NCI-H2081 treated with DMSO at 0.1 percent for 48 hours (cell line): ENCODE measurements at places on chromosomes 16 and 17.

DNA sequence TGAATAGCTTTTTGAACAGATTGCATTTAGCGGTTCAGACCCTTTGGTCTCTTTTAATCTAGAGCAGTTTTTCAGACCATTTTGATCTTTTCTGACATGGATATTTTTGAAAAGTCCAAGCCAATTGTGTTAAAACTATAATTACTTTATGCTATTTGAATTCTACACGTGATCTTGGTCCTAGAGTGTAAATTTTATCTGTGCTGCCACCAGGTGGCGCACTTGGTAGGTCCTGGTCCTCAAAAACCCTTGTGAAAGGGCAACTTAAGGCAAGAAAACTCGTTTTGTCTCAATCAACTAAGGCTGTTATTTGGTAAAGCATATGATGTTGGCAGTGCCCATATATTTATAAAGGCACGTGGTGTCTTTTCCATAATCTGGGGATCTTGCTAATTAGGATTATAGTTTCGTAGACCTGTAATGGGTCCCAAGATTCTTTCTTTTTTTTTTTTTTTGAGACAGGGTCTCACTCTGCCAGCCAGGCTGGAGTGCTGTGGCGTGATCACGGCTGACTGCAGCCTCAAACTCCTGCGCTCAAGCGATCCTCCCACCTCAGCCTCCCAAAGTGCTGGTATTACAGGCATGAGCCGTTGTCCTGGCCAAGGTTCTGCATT is 43.9 kb upstream of the TEX2 start:
- peak; percentile 41 for DNase-seq

- DNase-seq = no peak
Observed at GRCh38 chr17:65088621-65089360, 32.3 kb upstream of the GNA13 start.

GRCh38 chr16:12611006-12611477 is 192.6 kb downstream of the CPPED1 start:
- no peak for DNase-seq

DNA sequence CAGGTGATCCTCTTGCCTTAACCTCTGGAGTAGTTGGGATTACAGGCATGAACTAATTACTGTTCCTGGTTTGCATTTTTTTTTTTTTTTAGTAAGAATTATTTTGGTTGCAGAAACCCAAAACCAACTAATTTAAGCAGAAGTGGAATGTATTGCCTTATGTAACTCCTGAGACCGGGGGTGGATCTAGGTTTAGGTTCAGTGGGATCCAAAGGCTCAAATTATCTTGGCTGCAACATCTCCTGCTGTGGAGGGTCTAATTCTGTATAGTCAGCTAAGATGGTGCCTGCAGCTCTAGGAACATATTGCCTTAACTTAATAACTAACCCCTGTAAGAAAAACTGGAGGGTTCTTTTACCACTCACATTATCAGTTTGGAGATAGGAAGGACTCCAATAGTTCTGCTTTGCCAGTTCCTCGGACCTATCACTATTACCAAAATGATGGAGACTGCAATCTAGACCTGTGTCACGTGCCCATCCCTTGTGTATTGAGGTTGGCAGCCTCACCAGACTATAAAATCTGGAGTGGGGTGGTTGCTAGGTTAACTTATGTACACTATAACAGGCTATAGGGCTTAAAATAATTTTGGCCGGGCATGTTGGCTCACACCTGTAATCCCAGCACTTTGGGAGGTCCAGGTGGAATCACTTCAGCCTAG is 8.5 kb downstream of the SNTB2 start:
- DNase-seq = no peak

GRCh38 chr16:30934827-30935557 is 11.6 kb downstream of the FBXL19 start:
- no peak for DNase-seq

- DNase-seq = no peak
Observed at GRCh38 chr17:32520737-32521404, 34.1 kb downstream of the CDK5R1 start.

- no peak for DNase-seq
Observed at GRCh38 chr17:17782523-17783115, 54.2 kb downstream of the SREBF1 start.

GRCh38 chr17:74282587-74283370 is 8.7 kb downstream of the DNAI2 start:
- DNase-seq = no peak

DNA sequence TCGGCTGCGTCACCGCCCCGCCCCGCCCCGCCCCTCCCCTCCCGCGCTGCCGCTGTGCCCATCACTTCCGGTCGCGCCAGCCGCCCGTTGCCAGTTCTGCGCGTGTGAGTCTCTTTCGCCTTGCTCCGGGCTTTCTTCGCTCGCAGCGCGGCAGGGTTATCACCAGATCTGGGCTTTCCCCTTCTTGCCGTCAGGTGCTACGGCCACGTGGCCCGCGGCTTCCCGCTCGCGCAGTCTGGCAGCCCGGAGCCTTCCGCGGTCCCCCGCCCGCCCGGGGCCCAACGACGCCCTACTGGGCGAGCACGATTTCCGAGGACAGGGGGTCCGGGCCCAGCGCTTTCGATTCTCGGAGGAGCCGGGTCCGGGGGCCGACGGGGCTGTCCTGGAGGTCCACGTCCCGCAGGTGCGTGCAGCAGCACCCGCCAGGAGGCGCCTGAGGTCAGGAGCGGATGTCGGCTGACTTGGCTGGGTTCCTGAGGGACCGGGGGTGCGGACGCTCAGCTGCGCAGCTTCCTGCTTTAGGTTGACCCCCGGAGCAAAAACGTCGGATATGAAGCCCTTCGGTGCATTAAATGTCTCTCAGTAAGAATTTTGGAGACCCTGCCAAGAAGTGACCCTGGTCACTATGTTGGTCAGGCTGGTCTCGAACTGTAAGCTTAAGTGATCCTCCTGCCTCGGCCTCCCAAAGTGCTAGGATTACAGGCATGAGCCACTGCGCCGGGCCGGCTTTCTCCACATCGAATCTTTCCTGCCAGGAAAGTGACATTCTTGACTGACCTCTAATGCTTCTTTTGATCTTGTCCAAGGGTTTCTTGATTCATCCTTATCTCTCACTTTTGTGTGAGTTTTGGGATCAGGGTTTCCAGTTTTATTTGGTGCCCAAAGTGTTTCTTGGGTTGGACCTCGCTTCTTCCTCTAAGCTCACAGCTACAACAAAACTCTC is at the start of gene METTL23:
METTL23 (plus strand) TSS at position 64 of the 943 bp plus-strand sequence. CDS start 2,872 bp downstream, outside the sequence.
- DNase-seq = peak; percentile 35

DNA sequence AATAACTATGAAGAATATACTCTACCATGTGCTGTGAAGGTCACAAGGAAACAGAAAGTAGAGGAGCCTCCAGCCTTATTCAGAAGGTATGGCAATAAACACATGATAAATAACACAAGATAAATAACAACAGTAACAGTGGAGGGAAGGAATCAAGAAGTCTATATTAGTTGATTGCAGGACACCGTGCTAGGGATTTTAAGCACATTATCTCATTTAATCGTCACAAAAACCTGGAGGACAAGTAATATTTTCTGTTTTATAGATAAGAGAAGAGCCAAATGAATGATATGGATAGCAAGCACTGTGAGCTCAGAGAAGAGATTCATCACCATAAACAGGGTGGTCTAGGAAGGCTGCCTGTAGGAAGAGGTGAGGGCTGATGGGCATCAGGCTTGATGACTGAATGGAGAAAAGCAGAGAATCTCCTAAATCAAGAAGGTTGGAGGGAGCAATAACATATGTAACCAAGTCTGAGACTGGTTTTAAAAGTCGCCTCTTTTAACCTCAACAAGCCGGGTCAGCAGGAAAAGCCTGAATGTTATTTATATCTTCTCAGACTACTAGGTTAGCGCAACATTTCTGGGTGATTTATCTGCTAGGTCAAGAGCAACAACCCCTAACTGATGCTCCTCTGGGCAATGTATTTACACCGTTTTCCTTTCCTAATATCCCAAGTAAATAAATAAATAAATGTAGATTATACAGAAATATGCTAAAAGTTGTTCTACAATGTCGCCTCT is 8.3 kb downstream of the TOM1L2 start:
- DNase-seq = no peak

DNA sequence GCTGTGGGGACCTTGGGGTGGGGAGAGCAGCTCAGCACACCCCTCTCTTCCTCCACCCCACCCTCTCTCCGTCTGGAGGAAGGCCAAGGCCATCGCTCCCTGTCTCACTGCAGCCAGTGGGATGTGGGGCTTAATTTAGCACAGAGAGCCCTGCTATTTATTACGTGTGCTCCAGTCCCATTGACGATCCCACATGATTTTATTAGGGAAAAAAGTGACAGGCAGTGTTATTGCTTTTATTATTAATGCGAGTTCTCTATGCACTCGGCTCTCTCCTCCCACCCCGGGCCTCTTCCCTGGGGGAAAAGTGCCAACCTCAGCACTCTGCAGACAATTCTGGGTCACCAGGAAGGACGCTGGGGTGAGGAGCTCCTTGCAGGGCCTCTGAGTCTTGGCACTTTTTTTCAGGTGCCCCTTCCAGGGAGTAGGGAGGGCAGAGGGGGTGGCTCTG is 57.3 kb downstream of the MGAT5B start:
- DNase-seq = no peak

GRCh38 chr17:42421507-42422338 is 1.3 kb downstream of the CAVIN1 start:
- DNase-seq = no peak

GRCh38 chr17:1592751-1593629 is 30.4 kb upstream of the PITPNA start:
- no peak for DNase-seq

GRCh38 chr16:61887903-61888302 is 148.3 kb downstream of the CDH8 start:
- DNase-seq = no peak

GRCh38 chr17:77208856-77209255 is 68.1 kb downstream of the SEC14L1 start:
- no peak for DNase-seq

DNA sequence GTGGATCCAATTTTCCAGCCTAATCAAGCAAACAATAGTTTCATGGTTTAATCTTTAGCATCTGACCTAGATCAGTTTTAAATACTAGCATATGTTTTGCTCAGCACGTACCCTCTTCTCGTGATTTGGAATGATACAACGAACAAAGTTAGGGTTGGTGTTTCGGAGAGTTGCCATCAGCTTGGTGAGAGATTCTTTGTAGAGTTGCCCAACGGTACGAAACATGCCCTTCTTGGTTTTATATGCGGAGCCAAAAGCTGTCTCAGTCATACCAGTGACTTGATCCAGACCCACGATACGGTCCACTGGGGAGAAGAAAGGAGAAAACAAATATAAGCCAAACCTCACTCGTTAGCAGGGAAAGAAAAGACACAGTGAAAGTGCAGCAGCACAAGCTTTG is 85.3 kb downstream of the NDEL1 start:
- no peak for DNase-seq

DNA sequence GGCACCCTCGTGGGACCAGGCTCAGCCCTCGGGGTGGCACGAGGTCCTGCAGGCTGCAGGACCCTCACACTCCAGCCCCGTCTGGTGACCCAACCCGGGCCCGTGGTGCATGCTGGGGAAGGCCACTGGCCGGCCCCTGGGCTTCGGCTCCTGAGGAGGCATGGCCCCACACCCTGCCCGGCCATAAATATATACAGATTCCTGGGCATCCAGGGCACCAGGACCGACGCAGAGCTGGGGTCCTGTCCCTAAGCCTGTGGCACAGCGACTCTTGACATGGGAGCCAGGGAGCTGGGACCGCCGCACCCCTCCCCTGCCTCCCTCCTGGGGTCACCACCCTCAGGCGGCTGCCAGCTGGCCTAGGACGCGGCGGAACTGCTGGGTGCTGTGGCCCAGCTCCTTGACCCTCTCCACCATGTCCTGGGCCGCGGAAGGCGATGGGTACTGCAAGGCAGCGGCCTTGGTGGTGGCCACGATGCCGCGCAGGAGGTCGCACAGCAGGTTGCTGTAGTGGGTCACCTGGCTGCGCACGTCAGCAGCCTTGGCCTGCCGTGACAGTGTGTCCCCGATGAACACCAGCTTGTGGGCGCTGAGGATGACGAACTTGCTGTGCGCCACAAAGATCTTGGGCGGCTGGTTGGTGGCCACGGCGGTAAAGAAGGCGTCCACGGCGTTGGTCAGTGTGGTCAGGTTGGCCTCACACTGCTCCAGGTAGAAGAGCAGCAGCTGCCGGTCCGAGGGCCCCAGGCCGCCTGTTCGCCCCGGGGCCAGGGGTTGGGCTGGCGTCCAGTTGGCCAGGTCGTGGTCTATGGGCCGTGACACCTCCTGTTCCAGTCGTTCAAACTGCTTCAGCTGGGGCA is 10.6 kb downstream of the CTRB1 start:
- DNase-seq = no peak

DNA sequence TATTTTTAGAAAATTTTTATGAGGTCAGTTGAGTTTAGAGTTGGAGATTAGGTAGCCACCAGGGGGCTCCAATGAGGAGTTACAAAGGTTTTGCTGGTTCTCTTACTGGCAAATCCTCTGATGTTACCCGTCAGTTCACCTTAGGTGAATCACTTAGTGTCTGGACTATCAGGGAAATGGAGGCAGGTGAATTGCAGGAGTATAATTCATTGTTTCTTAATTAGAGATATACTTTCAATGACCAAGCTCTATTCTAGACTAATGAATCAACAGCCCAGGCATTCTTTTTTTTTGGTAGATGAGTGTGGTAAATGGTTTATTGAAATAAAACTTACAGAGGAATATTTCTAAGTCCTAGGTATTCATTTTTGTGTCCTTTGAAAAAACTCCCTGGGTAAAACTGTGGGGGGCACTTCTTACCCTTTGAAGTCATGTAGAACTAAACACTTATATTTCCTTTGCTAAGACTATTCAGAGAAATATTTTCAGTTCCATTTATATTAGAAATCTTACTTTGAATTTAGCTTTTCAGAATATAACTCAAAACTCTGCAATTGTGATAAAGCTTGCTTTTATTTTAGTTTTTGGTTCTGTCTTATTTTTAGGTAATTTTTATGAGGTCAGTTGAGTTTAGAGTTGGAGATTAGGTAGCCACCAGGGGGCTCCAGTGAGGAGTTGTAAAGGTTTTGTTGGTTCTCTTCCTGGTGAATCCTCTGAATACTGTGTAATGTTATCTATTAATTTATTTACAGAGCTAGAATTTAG is 17.7 kb downstream of the PSMD11 start:
- DNase-seq = peak; percentile 24

GRCh38 chr16:3641801-3642396 is 12.6 kb upstream of the DNASE1 start:
- DNase-seq = no peak

DNA sequence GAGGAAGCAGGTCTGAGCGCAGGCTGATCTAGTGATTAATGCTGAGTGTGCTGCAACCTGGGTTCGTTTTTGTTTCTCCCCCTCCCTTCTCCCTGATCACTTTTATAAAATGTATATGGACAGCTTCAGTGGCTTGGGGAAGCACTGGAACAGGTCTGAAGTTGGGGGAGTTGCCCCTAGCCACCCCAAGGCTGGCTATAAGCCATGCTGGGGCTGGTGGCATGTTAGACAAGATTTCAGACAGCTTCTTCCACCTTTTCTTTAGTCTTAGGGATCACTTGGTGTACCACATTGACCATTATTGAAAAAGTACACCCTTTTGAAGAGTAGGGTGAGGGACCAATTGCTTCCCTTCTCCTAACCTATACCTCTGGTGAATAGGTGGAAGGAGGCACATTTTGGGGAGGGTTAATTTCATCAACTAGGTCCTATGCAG is 3.8 kb upstream of the VAC14 start:
- DNase-seq = no peak

DNA sequence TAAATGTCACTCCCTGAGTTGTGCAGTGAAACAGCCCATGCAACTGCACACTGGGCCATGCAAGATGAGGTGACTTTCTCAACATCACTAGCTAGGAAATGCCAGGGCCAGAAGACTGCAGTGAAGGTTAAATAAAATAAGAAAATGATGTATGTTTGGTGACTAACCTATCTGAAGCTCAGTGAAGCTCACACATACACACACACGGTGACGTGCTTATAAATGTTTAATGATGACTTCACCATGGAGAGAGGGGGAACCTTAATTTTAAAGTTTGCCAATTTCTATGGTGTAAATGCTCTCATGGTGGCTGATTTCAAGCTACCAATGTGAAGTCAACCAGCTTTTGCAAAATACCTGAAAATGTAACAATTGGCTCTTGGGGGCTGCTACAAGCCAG is 166.4 kb downstream of the MAF start:
- no peak for DNase-seq
